ENCODE measurements at places on chromosomes 16 and 17.

DNA sequence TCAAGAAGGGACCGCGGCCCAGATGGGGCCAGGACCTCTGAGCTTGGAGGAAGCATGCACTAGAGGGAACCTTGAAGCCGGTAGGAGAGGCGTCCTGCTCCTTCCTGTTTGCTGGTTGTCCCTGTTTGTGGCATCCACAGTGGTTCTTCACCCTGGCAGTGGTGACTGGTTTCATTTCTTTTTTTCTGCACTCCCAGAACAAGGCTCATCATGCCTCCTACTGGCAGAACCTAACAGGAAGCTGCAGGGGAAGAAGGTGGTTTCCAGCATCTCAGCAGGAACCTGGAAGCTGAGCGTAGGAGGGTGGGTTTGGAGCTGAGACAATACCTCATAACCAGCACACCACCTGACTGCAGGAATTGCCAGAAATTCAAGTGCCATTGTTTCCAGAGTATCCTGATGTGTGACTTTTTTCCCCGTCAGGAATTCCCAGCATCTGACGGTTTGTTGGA is 5.8 kb downstream of the TMEM231 start:
- DNase-seq, result no peak

DNA sequence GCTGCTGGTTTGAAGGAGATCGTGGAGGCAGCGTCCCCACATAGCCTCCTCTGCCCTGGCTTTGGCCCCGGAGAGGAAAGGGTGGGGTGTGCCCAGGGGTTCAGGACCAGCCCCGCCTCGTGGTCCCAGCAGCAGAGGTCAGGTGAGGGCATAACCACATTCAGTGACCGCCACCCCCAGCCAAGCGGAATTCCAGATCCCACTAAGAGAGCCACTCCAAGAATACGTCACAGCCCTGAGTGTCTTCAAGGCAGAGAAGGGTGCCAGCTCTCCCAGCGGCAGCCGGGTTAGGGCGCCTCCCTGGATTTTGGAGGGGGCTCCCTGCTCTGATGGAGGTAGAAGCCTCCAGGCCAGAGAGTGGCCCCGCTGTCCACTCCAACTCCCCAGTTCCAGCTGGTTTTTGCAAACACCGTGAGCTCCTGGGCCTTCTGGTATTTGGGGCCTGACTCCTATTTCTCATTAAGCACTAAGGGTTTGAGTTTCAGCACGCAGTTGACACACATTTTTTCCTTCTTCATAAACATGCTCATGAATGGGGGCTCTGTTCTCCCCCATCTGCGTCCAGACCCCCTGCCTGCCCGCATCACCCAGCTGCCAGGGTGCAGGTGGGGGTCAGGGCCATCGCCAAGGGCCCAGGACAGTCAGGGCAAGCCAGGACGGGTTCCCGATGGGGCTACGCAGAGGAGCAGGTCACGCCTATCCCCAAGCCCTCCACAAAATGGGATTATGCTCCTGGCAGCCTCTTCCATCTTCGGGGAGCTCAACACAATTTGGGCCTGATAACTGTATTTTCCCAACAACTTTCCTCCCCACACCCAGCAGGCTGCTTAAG is 98.4 kb upstream of the PLCG2 start:
- no peak for DNase-seq

DNA sequence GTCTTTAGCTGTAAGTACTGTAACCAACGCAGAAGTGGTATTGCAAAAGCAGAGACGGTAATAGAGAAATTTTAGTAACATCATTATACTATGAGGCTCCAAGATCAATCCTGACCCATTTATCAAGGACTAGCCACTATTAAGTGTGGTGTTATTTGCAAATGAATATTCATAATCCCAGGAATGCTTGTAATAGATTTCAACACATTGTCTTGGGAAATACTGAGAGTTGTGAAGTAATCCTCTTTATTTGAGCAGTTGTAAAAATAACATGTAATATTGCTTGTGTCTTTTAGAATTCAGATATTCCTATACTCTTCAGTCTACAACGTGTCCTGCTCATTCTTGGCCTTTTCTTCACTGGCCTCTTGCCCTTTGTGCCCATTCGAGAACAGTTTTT is 46.4 kb downstream of the GDPD1 start:
- no peak for DNase-seq

DNA sequence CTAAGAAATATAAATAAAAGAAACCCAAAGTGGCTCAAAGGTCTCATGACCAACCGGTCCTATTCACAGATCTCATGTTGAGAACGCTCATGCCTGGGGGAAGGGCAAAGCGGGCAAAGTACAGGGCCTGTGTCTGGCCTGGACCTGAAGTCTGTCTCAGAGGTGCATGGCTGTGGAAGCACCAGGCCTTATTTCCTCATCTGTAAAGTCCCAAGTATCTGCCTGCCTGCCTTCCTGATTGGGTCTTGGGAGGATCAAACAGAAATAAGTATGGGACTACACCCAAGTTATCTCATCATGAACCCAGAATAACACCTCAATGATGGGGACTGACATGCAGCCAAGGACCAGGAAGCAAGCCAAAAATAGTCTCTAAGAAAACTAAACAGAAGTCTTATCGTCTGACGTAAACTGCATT is 14.2 kb downstream of the AXIN2 start:
- DNase-seq, result no peak

GRCh38 chr16:77711775-77712174 is 10.5 kb upstream of the NUDT7 start:
- DNase-seq, result no peak

DNA sequence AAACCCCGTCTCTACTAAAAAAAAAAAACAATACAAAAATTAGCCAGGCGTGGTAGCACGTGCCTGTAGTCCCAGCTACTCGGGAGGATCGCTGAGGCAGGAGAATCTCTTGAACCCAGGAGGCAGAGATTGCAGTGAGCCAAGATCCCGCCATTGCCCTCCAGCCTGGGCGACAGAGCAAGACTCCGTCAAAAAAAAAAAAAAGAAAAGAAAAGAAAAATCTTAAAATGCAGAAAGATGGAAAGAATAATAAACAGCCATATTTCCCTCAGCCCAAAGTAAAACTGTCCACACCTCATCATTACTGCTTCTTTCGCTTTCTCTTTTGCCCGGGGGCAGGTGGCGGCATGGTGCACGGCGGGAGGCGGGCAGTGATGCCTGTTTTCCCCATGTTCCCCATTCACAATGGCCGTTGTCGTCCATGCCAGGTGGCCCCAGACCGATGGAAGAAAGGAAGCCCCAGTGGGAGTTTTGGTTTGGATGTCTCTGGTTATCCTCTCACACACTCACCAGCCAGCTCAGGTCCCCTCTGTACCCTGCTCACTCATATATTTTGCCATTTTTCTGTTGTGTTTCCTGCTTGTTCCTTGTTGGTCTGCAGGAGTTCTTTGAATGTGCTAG is 37.0 kb upstream of the PEMT start:
- DNase-seq, result no peak

- DNase-seq, result no peak
Measured at GRCh38 chr17:41771389-41772206, 14.9 kb downstream of the JUP start.

GRCh38 chr17:9810100-9810949 is 11.6 kb downstream of the GSG1L2 start:
- DNase-seq, result no peak

DNA sequence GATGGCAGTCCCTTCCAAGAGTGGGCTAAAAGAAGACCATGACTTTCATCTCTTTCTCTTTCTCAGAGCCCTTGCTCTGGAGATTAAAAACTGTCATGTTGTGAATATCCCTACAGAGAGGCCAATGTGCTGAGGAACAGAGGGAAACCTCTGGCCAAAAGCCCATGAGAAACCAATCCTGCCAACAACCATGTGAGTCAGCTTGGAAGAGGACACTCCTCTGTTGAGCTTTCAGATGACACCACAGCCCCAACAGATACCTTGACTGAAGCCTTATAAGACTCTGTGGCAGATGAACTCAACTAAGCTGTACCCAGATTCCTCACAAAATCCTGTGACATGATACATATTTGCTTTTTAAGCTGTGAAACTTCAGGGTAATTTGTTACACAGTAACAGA is 19.6 kb downstream of the CPPED1 start:
- no peak for DNase-seq

DNA sequence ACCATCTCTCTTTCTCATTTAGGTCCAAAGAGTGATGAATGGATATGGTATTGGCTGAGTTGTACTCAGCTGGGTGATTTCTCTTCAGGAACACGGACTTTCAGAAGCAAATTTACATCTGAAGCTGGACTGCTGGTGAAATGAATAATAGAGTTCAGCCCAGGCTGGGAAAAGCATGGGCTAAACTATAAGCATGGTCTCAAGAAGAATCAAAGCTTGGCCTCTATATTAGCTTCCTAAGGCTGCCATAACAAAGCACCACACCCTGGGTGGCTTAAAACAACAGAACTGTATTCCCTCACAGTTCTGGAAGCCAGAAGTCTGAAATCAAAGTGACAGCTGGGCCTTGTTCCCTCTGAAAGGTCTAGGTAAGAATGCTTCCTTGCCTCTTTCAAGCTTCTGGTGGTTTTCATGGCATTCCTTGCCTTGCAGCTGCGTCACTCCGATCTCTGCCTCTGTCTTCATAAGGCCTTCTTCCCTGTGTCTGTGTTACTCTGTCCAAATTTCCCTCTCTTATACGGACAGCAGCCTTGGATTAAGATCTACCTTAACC is 89.8 kb upstream of the CES5A start:
- DNase-seq, result no peak

GRCh38 chr17:33204156-33204555 is 88.9 kb downstream of the ASIC2 start:
- DNase-seq, result no peak

GRCh38 chr17:1648173-1648962 is 1.3 kb downstream of the RILP start:
- DNase-seq, result no peak

- DNase-seq, result no peak
Measured at GRCh38 chr17:81210868-81211267, 11.9 kb downstream of the CEP131 start.

DNA sequence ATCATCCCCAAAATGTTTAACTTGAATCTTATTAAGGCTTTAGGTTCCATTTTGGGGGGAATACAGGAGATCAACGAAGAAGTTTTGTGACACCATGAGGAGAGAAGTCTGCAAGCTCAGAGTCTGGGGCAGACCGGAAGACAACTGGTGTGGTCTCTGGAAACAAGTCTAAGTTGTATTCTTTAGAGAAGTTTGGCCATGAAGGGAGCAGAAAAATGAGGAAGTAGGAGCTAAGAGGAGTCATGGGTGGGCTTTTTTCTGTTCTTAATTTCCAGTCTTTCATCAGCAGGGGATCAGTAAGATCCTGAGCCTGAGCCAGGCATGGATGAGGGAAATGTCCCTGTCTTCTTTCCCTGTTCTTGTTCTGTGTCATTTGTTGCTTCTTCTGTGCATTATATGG is 35.8 kb upstream of the NF1 start:
- no peak for DNase-seq

DNA sequence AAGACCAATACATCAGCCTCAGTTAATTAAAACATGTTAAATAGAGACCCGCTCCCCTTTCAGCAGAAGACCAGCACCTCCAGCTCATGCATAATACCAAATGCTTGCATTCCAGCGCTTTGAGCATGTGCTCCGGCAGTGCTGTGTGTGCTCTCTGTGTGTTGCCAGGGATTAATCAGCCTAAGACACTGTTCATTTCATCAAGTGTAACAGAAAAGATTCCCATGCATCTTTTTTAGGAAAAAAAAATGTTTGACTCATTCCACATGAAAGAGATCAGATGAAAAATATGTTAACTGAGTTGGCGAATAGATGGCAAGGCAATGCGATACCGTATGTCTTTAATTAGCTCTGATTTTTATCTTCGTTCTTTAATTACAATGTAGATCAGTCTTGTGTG is 187.6 kb downstream of the RPTOR start:
- no peak for DNase-seq

- no peak for DNase-seq
Measured at GRCh38 chr17:17849845-17850373, 13.1 kb upstream of the SREBF1 start.

- no peak for DNase-seq
Measured at GRCh38 chr16:64539811-64540371, 582.0 kb downstream of the CDH11 start.

GRCh38 chr16:89026121-89026612 is 49.2 kb upstream of the CBFA2T3 start:
- no peak for DNase-seq

GRCh38 chr16:2971134-2971984 is 2.2 kb downstream of the PAQR4 start:
- no peak for DNase-seq

DNA sequence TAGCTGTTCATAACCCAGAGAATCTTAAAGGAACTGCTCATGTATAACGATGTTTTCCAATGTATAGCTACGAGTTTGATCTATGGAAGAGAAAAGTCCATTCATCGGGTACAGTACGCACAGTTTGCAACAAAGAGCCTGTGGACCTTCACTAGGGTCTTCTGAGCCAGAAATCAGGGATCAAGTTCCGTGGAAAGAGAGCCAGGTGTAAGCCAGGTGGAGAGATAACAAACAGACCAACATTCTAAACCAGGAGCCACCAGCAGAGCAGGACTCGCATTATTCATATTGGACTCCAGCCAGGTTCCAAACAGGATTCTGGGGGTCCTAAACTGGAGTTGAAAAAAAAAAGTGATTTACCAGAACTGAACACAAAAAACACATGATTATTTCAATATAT is 505.4 kb upstream of the C16orf82 start:
- DNase-seq, result no peak

- DNase-seq, result no peak
Measured at GRCh38 chr16:1310832-1311200, 1.4 kb downstream of the UBE2I start.

DNA sequence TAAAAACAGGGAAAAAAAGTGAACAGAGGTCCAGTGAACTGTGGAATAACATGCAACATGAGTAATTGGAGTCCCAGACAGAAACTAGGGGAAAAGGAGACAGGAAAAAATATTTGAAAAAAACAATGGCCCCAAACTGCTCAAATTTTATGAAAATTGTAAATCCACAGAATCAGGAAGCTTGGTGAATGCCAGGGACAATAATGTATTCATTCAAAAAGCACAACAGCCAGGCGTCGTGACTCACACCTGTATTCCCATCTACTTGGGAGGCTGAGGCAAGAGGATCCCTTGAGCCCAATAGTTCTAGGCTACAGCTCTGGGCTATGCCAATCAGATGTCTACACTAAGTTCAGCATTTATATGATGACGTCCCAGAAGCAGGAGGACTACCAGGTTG is 23.7 kb downstream of the NCOR1 start:
- no peak for DNase-seq

DNA sequence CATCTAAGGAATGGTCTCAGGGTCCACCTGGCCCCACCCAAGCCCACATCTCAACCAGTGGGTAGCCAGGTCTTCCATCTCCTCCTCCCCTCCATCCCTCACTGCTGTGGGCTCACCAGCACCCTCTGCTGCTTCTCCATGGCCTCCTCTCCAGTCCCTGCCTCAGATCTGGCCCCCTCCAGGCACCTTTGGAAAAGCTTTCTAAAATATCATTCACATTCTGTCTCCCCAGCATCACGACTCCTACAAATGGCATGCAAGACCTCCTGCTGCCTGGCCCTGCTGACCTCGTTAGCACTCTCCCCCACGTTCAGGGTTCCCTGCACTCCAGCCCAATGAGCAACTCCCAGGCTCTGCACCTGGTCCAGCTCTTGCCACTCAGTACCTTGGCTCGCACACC is 13.7 kb downstream of the GLP2R start:
- no peak for DNase-seq

Data from NCI-H774 (cell line).